ENCODE measurements at places on chromosomes 6 and 20.
A peak's percentile ranks its signal among the peaks of the same experiment; 100 is the strongest.

GRCh38 chr6:85747666-85748065, 105.0 kb upstream of the SYNCRIP start:
- DNase-seq, result no peak

DNA sequence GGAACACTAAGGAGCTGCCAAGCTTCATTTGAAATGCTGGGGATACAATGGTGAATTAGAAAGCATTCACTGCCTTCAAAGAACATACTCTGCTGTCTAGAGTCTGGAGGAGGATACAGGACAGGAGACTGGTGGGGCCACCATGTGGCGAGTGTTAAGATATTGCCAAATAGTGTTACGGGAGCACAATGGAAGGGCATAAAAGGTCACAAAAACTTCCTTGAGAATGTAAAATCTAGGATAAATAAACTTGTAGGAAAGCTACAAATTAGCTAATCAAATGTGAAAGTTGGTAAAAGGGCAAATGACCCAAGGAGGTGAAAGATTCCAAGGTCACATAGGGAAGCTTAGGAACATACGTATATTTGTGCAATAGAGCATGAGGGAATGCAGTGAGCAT, 271.7 kb downstream of the RFPL4B start:
- DNase-seq, result no peak

- DNase-seq, result no peak
These were observed 50.0 kb upstream of the SCGN start for GRCh38 chr6:25601800-25602673.

GRCh38 chr6:40887079-40887791, 151.8 kb downstream of the UNC5CL start:
- no peak for DNase-seq

- no peak for DNase-seq
These were observed 571.8 kb upstream of the IMPG1 start for GRCh38 chr6:76644231-76644630.

- no peak for DNase-seq
These were observed 19.6 kb upstream of the MICB start for GRCh38 chr6:31478186-31478950.

DNA sequence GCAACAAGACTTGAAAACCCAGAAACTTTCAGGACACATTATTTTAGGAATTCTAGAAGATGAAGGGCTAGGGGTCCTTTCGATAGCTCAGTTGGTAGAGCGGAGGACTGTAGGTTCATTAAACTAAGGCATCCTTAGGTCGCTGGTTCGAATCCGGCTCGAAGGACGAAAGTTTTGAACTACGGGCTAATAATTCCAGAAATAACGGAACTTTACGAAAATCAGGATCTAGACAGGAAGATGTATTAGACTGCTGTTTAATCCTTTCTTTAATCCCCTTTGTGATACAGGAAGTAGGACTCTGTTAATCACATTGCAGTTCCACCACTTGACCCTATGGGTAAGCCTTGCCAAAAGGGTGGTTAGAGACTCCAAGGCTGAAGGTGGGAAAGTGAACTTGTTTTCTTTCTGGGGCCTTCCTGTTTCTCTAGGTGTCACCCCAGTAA, 21.2 kb upstream of the ABT1 start:
- DNase-seq, result no peak

DNA sequence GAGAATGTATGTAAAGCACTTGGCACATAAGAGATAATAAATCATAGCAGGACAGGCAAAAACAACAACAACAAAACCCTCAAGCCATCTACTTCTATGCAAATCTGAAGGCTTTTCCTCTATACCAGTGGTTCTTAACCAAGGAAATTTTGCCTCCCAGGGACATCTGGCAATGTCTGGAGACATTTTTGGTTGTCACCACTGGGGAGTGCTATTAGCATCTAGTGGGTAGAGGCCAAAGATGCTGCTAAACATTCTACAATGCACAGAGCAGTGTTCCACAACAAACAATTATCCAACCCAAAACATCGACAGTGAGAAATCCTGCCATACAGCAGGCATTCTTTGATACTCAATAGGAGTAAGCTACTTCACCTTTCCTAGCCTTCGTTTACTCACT, 28.2 kb downstream of the NDRG3 start:
- no peak for DNase-seq

DNA sequence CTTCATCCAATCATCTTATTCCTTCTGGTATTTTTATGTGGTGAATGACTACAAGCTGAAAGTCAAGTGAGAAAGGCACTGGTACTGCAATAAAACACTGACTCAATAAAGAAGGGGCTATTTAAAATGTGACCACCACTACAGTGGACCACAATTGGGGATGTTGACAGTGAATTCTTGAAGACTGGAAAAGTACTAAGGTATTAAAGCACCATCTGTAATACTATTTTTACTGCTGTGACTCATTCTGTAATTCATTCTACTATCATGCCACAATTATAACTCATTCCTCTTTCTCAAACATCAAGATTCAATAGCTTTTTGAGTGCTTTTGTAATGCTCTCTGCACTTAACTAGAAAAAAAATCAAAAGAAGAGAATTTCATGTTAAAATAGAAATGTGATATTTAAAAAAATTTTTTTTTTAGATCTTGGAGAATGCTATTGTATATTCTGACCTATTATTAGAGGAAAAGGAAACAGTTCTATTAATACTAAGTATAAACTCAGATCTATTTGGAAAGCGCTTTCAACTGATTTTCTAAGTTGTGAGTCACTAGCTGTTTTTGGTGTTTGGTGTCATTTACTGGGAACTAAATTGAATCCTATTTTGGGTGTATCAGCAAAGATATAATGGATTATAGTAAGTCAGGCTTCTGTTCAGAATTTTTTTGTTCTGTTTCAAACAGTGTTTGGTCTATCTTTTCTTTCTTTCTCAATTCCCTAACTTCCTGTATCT, 104.7 kb upstream of the TMEM170B start:
- DNase-seq, result no peak

GRCh38 chr20:41072190-41072863, 43.7 kb downstream of the TOP1 start:
- no peak for DNase-seq

- DNase-seq, result no peak
These were observed 3.1 kb downstream of the LY6G6D start for GRCh38 chr6:31718265-31718664.

GRCh38 chr6:132607544-132608233, 16.4 kb downstream of the TAAR2 start:
- DNase-seq, result no peak

- peak; percentile 65 for DNase-seq
These were observed 36.9 kb upstream of the FANCE start for GRCh38 chr6:35415065-35415891.

GRCh38 chr6:56536536-56536935, 106.2 kb downstream of the DST start:
- no peak for DNase-seq

- DNase-seq, result no peak
These were observed 557.6 kb upstream of the MARCKS start for GRCh38 chr6:113299531-113299930.

DNA sequence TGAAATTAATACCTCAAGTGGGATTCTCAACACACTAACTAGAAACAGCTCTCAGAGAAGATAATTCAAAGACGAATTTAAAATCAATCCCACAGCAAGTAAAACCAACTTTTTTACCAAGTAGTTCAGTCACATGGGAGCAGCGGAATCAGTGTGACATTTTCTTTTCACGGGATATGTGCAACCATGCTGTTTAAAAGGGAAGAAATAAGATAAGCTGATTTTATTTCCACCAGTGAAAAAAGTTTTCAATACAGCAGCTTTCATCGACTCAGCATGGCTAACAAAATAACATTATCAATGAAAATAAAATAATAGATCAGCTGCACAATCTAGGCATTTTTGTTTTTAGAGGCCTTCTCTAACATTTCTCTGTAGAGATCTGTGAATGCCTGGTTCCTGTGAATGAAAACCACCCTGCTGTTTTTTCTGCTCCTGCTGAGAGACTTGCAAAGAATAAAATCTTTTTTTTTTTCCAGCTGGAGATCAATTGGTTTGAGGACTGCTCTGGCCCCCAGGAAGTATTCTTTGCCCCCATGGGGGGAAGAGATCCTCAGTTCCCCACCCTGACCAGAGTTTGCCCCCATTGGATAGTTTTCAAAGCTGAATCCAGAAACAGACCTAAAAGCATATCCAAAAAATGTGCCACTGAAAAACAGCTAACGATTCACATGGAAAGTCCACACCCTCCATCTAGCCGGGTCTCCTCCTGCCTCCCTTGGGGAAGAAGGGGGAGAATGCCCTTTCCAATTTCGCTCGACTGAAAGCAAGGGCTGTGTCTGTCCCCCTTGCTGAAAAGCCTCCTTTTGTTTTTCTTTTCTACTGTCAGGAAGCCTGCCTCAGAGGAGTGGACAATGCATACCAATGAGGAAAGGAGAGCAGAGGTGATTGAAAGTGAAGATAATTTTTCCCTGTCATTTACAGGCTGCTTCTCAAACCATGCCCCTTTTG, 317.6 kb downstream of the PRKN start:
- peak; percentile 32 for DNase-seq

DNA sequence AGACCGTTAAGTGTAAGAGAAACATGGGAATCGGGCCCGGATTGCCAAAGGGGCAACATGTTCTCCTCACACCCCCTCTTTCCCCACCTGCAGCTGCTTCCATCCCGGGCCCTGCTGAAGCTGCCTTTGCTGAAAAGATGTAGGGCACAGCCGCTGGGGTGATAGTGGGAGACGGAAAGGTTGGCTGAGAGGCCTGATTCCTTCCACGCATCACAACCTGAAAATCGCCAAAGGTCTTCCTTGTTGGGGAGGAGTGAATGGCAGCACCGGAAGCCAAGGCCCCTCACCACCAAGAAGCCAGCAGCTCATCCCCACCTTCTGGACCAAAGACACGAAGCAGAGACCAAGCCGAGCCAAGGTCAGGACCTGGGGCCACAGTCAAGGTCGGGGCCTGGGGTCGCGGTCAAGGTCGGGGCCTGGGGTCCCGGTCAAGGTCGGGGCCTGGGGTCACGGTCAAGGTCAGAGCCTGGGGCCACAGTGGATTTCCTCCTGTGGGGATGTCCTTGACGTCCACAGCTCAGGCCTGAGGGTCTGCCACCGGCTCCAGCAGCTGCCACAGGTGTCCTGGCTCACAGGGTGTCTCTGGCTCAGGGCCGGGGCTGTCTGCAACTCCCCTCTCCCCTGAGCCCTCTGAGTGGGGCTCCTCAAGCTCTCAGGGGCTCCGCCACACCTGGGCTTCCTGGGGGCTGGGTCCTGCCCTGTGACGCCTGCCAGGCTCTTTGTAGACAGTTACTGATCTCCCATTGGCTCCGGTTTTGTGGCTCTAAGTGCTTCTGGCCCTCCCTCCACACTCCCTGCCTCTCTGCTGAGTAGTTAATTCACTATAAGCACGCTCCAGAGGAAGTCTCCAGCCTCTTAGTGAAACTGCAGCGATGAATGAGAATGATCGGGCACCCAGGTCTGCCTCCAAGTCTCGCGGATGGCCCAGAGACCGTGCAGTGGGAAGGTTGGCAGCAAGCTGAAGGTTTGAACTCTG, 5.5 kb upstream of the CHRNA4 start:
- DNase-seq, result no peak

- DNase-seq, result no peak
These were observed 179.1 kb downstream of the COL19A1 start for GRCh38 chr6:70045413-70045812.

DNA sequence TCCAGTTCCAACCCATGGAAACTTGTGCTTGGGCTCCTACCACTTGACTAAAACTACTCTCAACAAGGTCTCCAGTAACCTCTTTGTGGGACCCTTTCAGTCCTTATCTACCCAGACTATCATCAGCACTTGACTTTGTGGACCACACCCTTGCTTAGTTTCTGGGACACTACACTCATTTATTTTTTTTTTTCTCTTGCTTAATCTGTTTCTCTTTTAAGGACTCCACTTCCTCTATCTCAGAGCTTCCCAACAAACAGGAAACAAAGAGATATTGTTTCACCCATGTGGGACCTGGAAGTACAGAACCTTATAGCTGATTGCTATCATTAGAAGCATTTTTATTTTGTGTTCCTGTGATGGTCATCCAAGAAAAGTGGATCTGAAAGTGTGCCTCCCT, 28.8 kb upstream of the ME1 start:
- DNase-seq, result no peak

- DNase-seq, result no peak
These were observed 1024.3 kb upstream of the EYS start for GRCh38 chr6:66731310-66731709.
